Breast epithelium (tissue), 4 donors: ENCODE measurements at places on chromosomes 13 and 19. TPM values are rescaled to one million over a fixed set of nuclear protein-coding genes. Genes with fewer than 3 reads are reported as not detected.
A peak's percentile ranks its signal among the peaks of the same experiment; 100 is the strongest.

Gene SPTBN4
- total RNA-seq: 1.6 TPM

Gene FGF21
- not detected for total RNA-seq

Gene SNRNP70
- total RNA-seq: 222 TPM

Gene CIRBP
- total RNA-seq: 758 TPM

Gene NLRP4
- not detected for total RNA-seq

Gene LILRA1
- total RNA-seq: 0.66 TPM

Gene NBEA
- total RNA-seq: 16.1 TPM

DNA sequence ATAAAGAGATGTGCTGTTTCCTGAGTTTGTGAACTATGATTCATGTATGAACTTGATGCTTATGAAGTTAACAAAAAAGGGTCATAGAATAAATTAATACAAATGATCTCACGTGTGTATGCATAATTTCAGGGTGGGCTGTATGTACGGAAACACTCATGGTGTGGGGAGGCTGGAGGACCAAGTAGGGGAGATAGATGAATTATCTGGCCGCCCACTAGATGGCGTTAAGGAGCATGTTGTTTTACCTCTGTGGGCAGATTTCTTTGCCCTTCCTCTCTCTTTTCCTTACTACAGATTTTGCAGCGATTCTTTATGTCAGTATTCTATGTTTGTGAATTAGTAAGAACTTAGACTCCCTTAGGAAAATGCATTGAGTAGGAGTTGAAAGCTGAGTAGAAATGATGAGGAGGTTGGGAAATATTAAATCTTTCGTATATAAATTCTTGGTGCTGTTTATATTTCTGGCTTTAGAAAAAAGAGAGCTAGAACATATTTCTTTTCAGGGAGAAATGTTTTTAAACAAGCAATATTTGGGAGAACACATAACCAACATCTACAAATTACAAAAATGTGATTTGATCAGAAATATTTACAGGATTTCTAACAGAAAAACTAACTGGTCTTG lies 47.4 kb upstream of the TMTC4 start:
- H3K27me3 ChIP-seq: no peaks in the 10 kb centered on the region
- no peak for DNase-seq
- H3K27ac ChIP-seq: no peak overlapping the region
- H3K4me1 ChIP-seq: no peaks in the 10 kb centered on the region

DNA sequence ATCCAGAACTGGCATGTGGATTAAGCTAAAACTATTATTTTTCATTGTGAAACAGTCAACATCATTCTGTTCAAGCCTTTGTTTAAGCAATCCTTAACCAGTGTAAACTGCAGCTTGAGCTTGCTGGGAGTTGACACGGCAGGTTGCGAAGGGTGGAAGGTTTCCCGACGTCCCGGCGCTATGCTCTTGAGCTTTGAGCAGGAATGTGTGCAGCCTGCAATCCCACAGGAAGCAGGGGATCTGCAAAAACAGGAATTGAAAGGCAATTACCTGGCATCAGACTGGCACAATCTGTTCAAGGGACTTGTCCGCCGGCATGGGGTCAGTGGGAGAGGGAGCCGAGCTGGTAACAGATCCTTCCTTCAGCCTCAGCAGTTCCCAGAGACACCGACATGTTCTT lies 586.7 kb upstream of the SGCG start:
- no peak for DNase-seq
- no peak overlapping the region for H3K4me3 ChIP-seq
- no peaks in the 10 kb centered on the region for H3K4me1 ChIP-seq

- H3K27ac ChIP-seq: no peak overlapping the region
- no peaks in the 10 kb centered on the region for H3K4me1 ChIP-seq
- no peaks in the 10 kb centered on the region for H3K36me3 ChIP-seq
- no peak for DNase-seq
- no peaks in the 10 kb centered on the region for H3K27me3 ChIP-seq
- H3K4me3 ChIP-seq: no peak overlapping the region
These were observed 249.4 kb downstream of the PCCA start for GRCh38 chr13:100338275-100338674.

DNA sequence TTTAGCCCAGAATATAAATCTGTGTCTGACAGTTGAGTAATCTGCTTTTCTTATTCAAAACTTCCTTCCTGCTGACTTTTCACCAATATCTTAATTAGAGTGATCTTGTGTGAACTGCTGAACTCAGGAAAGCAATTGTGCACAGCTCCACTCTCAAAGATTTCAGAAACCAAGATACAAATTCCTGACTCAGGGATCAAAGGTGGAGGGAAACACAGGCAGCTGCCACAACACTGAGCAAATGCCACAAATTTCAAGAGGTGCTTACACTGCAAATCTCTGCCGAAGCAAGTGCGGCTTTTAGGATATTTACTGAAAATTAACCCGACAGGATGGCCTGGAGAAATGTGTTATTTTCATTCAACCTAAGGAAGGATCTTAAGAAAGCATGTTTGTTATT lies 111.4 kb downstream of the STOML3 start:
- H3K4me1 ChIP-seq: no peaks in the 10 kb centered on the region
- no peak for DNase-seq
- H3K27me3 ChIP-seq: no peaks in the 10 kb centered on the region
- no peaks in the 10 kb centered on the region for H3K36me3 ChIP-seq

- H3K4me3 ChIP-seq: no peak overlapping the region
- no peak for DNase-seq
- H3K36me3 ChIP-seq: no peaks in the 10 kb centered on the region
- no peaks in the 10 kb centered on the region for H3K27me3 ChIP-seq
- no peaks in the 10 kb centered on the region for H3K4me1 ChIP-seq
- H3K27ac ChIP-seq: no peak overlapping the region
These were observed 1.6 kb upstream of the APOC1 start for GRCh38 chr19:44912854-44913253.

DNA sequence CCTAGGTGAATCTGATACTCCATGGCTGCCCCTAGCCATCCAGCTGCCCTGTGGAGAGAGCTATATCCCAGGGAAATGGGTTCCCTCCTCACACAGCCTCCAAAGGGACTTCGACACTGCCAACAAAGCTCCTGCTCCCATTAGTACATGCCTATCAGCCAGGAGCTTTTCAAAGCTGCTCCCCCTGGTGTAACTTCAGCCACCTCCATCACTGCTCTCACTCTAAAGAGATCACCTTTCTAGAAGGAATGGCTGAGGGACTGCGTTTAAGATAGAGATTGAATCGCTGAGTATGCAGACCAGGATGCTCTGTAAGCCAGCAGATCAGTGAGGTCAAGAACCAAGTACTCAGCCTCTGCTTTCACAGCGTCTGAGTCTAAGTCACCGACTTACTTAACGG lies 213.7 kb downstream of the NALCN start:
- DNase-seq: no peak
- H3K4me1 ChIP-seq: no peaks in the 10 kb centered on the region
- H3K27ac ChIP-seq: no peak overlapping the region
- H3K36me3 ChIP-seq: no peaks in the 10 kb centered on the region

GRCh38 chr19:4744451-4745174 lies 21.0 kb upstream of the DPP9 start:
- H3K4me3 ChIP-seq: no peak overlapping the region
- no peaks in the 10 kb centered on the region for H3K36me3 ChIP-seq
- DNase-seq: peak; percentile 57
- H3K4me1 ChIP-seq: no peaks in the 10 kb centered on the region
- H3K27ac ChIP-seq: peak overlapping the region; percentile 68

DNA sequence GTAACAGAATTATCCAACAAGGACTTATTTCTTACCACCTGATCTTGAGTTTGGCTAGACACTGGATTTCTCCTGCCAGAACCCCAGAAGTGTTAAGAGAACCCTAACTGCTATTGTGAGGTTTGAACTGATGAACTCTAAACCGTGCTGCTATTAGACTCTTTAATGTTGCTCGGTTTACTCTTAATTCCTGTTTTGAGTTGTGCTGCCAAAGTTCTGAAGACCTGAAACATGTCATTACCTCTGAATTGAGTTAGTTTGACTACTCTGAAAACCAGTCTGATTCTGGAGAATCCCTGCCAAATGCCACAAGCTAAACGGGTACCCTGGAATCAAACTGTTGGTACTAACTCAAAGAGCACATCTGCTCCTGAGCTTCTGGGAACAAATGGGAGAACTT lies 215.5 kb downstream of the KLF12 start:
- no peak overlapping the region for H3K4me3 ChIP-seq
- H3K27ac ChIP-seq: no peak overlapping the region
- no peaks in the 10 kb centered on the region for H3K27me3 ChIP-seq
- no peak for DNase-seq

- no peak overlapping the region for H3K27ac ChIP-seq
- no peaks in the 10 kb centered on the region for H3K27me3 ChIP-seq
- no peaks in the 10 kb centered on the region for H3K4me1 ChIP-seq
- no peaks in the 10 kb centered on the region for H3K36me3 ChIP-seq
- H3K4me3 ChIP-seq: no peak overlapping the region
These were observed 7.1 kb downstream of the MISP start for GRCh38 chr19:757811-758668.

DNA sequence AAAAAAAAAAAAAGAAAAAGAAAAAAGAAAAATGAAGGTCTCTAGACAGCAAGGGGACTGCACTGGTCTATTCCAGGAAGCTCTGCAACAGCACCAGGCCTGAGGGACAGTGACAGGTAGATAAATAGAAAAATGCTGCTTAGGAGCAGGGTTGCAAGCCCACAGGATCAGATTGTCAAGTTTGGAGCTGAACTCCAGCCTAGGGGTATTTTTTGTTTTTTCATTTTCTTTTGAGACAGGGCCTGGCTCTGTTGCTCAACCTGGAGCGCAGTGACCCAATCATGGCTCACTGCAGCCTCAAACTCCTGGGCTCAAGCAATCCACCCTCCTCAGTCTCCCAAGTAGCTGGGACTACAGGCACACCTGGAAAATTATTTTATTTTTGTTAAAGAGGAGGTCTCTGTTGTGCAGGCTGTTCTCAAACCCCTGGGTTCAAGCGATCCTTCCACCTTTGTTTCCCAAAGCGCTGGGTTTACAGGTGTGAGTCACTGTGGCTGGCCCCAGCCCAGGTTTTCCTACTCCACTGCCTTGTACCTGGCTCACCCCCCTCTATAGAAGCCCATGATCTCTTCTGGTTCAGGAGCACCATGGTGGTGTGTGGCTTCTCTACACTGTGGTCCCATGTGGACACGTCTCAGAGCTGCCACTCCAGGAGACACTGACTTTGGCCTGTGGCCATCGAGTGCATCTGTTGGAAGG lies 23.9 kb downstream of the POP4 start:
- no peaks in the 10 kb centered on the region for H3K36me3 ChIP-seq
- no peaks in the 10 kb centered on the region for H3K4me1 ChIP-seq
- DNase-seq: no peak
- H3K4me3 ChIP-seq: no peak overlapping the region
- H3K27me3 ChIP-seq: no peaks in the 10 kb centered on the region

DNA sequence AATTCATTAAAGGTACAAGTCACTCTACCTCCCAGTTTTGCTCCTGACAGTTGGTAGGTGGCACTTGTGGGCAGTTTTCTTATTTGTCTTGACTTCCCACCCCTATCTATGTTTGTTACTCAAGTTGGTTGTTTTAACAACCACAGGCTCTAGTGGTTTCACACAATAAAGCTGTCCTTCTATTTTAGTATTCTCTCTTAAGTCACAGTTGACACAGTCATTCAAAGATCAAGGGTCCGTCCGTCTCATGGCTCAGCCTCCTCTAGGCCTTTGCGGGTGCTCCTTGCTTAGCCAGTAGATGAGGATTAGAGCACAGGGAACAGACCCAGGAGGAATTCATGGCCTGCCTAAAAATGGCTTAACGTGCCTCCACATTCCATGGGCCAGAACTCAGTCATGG lies 573.7 kb downstream of the IRS2 start:
- H3K4me3 ChIP-seq: no peak overlapping the region
- no peak overlapping the region for H3K27ac ChIP-seq
- DNase-seq: no peak
- no peaks in the 10 kb centered on the region for H3K36me3 ChIP-seq

GRCh38 chr19:5321851-5322681 lies 18.5 kb downstream of the PTPRS start:
- no peak overlapping the region for H3K4me3 ChIP-seq
- no peak overlapping the region for H3K27ac ChIP-seq
- DNase-seq: no peak
- no peaks in the 10 kb centered on the region for H3K4me1 ChIP-seq

DNA sequence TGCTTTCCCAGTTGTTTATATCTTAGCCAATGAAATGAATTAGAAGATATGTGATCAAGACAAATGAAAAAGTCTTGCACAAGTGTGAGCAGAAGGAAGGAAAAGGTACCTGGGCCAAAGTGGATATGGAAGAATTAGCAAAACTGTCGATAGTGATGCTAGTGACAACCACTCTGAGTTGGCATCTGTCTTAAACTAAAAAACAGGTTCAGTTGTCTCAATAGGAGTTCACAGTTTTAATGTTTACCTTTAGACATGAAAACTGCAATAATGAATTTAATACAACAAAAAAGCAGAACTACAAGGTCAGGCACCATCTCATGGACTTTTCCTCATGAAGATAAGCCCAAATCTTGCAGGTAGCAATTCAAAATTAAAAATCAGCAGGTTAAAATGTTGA lies 688.5 kb downstream of the EFNB2 start:
- no peaks in the 10 kb centered on the region for H3K27me3 ChIP-seq
- H3K27ac ChIP-seq: no peak overlapping the region
- DNase-seq: no peak
- H3K36me3 ChIP-seq: no peaks in the 10 kb centered on the region
- H3K4me1 ChIP-seq: no peaks in the 10 kb centered on the region
- no peak overlapping the region for H3K4me3 ChIP-seq

DNA sequence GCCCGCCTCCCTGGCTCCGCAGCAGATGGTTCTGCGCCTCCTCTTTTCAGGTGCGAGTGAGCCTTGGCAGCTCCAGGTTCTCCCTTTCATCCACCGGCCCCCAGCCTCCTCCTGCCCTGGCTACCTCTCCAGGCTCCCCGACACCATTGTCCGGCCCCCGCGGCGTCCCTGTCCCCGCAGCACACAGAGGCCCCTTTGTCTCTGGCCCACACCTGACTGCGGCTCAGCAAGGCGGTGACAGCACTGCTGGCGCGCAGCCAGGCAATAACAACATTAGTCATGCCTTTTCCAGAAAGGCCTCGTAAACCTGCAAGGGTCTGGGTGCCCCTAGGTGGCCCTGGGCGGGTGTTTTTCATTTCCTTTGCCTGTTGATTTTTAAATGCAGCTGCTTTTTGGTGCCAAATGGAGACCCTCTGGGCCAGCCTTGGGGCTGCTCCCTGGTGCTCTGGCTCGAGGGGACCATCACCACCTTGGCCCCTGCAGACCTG lies 73.2 kb upstream of the MEDAG start:
- no peaks in the 10 kb centered on the region for H3K36me3 ChIP-seq
- H3K4me1 ChIP-seq: no peaks in the 10 kb centered on the region
- no peak overlapping the region for H3K4me3 ChIP-seq
- DNase-seq: peak; percentile 95

GRCh38 chr13:35342440-35342839 lies 134.0 kb downstream of the MAB21L1 start:
- no peaks in the 10 kb centered on the region for H3K4me1 ChIP-seq
- H3K27me3 ChIP-seq: no peaks in the 10 kb centered on the region
- H3K36me3 ChIP-seq: no peaks in the 10 kb centered on the region
- DNase-seq: no peak
